ENCODE measurements at places on chromosomes 13 and 19.

GRCh38 chr19:42323852-42324654, 1.4 kb upstream of the MEGF8 start:
- DNase-seq, result no peak

GRCh38 chr13:40651866-40652587, 14.4 kb downstream of the FOXO1 start:
- no peak for DNase-seq

- peak; percentile 88 for DNase-seq
These were observed 441 bp upstream of the ZNF559 start for GRCh38 chr19:9323557-9323918.

GRCh38 chr13:108889324-108889984, 260.0 kb downstream of the MYO16 start:
- DNase-seq, result no peak

GRCh38 chr19:10554760-10555609, 10.8 kb downstream of the KRI1 start:
- peak; percentile 85 for DNase-seq

- peak; percentile 17 for DNase-seq
These were observed 102.7 kb downstream of the ZAR1L start for GRCh38 chr13:32212421-32212820.

DNA sequence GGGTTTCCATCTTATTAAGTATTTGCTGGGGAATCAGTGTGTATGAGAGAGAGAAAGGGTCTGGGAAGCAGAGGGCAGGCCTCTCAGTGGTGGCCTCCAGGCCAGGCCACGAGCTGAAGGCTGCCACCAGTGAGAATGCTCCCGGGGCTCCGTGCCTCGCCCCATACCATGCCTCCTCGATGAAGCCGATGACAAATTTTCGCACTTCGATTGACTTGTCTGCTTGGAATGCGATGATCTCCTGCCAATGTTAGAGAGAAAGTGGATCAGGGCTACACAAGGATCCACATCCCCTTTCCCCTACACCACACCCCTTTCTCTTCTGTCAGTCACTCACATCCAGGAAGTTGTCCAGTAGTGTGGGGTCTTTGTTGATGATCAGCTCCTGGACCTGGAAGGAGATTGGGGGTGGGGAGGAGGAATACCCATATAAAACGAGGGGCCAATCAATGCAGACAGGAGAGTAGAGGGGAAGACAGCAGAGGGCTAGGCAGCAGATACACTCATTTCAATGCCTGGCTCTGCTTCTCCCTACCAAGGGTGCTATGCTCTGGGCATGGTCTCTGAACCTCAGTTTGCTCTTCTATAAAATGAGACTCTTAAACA, 10.7 kb downstream of the SYMPK start:
- no peak for DNase-seq

DNA sequence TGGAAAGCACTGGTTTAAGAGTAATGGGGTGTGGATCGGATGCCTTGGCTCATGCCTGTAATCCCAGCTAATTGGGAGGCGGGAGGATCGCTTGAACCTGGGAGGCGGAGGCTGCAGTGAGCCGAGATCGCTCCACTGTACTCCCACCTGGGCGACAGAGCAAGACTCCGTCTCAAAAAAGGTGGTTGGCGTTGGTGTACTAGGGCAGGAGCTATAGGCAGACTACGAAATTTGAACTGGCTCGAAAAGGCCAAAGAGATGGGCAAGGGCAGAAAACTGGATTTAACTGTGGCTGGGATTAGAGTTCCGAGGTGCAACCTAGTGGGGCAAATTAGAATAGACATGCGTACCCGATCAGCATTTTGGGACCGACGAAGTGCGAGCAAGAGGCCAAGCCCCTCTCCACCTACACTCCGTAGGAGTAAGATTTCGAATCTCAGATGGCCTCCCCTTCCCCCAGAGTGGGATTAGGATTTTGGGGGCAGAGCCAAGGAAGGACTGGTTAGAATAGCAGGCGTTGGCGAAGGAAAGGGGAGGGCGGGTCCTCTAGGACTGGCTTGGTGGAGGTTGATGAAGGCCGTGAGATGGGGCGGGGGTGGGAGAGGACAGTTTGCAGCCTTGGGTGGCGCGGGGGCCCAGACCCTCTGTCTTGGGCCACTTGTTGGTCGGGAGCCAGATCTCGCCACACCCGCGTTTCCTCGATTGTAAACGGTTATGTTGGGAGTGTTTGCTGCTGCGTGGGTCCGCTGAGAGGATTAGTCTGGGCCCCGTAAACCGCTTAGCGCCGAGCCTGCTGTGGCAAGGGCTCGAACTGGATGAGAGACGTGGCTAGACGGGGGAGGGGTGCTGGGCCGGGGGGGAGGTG, 2.0 kb upstream of the INAFM1 start:
- no peak for DNase-seq

- DNase-seq, result peak; percentile 39
These were observed 11.5 kb upstream of the CNFN start for GRCh38 chr19:42401365-42402303.

DNA sequence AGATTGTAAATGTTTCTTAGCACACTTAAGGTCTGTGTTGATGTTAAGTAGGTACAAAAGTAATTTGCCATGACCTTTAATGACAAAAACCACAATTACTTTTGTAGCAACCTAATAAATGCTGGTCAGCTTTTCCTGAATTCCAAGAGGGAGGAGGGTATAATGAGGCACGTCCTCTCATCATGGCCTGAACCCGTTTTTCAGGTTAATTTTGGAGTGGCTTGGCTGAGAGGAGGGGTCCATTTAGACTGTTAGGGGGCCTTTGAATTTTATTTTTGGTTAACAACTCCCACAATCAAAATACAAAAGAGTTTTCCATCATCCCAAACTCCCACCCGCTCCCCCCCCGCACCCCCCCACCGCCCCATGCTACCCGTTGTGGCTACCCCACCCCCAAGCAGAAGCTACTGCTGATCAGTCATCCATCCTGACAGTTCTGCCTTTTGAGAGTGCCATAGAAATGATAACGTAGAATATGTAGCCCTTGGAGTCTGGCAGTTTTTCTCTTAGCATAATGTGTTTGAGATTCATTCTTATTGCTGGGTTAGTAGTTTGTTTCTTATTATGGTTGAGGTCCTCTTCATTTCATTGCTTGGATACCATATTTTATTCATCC, 14.4 kb upstream of the PLEKHF1 start:
- no peak for DNase-seq

GRCh38 chr19:10965398-10965797, 4.6 kb downstream of the SMARCA4 start:
- DNase-seq, result no peak

DNA sequence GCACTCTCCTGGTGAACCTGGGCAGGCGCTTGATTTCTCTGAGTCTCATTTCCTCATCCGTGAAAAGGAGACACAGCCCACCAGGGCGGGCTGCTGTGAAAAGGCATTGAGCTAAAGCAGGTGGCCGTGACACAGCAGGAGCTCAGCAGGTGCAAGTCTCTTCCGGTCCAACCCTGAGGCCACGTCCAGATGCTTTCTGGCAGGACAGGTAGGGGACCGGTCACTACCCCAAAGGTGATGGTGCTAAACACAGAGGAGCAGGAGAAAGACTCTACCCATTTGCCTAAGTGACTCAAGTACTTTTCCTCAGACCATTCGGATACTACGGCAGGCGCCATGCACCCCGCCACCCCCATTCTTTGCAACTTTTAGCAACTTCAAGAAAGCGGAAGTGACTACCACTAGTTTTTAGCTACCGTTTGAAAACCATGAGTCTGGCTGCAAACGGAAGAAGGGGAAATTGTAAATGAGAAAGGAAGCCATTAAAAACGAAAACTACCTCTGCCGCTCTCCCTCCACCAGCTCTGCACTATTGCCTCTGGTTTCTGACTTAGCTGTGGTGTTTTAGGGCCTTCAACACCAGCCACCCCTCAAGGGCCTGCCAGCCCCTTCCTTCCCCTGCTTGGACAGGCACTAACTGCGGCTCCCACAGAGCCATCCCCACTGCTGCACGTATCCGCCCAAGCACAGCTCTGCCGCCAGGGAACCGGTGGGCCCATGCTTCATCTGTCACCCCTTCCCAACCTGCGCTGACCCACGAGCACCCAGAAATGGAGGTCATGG, 4.8 kb downstream of the PPP6R1 start:
- no peak for DNase-seq

DNA sequence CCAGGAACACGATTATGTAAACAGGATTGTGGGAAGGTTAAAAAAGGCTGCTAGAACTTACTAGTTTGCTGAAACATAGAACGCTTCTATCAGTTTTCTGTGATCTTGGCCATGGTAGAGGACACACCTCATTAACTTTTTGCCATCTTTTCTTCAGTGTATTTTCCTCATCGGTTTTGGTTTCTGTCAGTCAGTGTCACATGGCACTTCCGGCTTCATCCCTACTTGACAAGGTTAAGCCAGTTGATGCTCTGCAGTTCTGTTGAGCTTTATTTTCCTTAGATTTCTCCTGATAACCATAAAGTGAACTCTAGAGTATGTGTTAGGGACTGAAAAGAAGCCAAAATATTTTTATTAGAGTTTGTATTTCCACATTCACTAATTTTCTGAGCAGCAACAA, 147.5 kb downstream of the NDFIP2 start:
- DNase-seq, result no peak

DNA sequence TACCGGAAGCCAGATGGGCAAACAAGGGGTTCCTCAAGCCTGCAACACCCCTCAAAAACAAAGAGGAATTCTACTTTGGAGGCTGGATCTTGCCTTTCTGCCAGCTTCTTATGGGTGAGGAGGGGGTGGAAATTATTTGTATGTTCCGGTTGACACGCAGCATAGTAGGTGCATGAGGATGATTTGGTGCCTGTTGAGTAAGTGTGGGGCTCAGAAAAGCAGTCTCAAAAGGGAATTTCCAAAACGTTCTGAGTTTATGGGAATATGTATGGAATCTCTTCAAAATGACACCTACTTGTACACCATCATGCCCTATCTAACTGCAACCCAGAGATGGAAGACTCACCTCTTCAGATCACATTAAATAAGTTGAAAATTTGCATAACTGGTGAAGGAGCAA, 3.0 kb upstream of the TECR start:
- no peak for DNase-seq

DNA sequence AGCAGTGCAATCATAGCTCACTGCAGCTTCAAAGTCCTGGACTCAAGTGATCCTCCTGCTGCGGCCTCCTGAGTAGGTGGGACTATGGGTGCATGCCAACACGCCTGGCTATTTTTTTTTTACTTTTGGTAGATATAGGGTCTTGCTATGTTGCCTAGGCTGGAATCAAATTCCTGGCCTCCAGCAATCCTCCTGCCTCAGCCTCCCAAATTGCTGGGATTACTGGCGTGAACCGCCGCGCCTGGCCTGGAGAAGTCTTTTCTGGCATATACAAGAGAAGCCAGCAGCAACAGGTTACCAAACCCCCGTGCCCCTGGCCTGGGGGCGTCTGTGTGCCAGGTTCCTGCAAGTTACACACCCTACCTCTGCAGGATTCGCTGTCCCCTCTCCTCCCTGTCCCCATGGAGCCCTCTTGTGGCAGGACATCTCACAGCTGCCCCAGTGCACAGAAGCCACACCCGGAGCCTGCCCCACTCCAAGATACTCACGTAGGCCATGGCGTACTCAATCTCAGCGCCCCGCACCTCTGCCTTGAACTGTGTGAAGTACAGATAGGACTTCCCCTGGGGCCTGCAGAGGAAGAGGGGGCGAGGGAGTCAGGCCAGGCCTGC, 9.9 kb downstream of the MYDGF start:
- DNase-seq, result no peak

DNA sequence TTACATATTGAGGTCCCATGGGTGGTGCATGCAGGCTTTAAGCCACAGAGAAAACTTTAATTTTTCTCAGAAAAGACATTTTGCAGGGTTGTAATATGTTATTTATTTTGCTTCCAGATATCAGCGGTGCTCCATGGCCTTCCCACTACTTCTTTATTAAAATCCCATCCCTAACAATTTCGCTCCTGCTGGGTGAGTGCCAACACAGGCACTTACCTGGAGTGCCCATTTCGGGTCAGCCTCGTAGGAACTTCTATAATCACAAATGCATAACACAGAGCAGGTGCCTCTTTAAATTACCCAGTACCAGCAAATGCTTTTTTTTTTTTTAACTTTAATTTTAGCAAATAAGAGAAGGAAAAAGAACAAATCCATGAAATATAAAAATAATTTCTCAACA, 86.4 kb downstream of the EFNB2 start:
- DNase-seq, result no peak

GRCh38 chr19:29562299-29563297, 36.8 kb downstream of the VSTM2B start:
- no peak for DNase-seq

DNA sequence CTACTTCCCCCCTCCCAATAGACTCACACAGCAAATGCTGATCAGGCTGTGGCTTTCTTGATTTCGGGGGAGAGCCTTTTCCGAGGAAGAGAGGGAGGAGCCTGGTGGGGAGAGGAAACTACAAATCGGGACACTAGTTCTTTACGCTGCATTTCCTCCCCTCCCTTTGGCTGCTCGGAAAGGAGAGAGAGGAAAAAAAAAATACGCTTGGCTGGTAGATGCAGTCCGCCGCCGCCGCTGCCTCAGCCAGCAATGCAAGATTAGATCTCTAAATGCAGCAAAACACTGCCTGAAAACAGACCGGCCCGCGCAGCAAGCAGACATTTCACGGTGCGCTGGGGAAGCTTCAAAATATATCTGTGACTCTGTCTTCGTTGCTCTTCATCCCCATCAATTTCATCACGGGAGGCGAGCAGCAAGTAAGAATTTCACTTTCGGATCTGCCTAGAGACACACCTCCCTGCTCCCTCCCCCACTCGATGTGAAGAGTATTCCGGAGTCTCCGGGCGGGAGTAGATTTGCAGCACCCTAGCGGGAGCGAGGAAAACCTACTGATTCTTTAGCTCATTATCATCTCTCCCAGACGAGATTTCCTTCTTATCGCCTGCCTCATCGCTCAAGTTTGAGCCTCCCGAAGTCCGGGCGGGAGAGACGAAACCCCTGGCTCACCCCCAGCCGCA, at the start of gene PCDH17:
Gene PCDH17, plus strand, starts transcription at position 149 of the 680 bp plus-strand sequence. CDS start 803 bp downstream, outside the sequence.
- peak; percentile 15 for DNase-seq

DNA sequence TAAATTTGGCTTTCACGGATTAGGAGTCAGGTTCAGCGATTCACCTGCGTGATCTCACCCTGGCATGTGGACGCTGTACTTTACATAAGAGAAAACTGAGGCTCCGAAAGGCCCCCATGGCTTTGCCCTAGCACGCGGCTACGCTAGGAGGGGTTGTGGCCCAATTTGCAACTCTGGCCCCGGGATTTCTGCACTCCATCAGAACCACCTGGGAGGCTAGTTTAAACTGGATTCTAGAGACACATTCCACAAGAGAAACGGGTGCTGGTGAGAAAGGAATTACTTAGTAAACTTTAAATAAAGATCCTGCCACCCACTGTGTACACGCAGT, 6.2 kb downstream of the BCL3 start:
- DNase-seq, result no peak

- no peak for DNase-seq
These were observed 2741.4 kb downstream of the PCDH9 start for GRCh38 chr13:64488731-64489130.

GRCh38 chr19:2978166-2978767, 903 bp downstream of the TLE6 start:
- no peak for DNase-seq

GRCh38 chr13:102642475-102642874, 45.7 kb downstream of the TPP2 start:
- DNase-seq, result no peak

- peak; percentile 49 for DNase-seq
These were observed 68.1 kb downstream of the UFM1 start for GRCh38 chr13:38417727-38418126.

Data from foreskin keratinocyte (primary cell).